ENCODE measurements at places on chromosomes 7 and 10.

GRCh38 chr10:28619455-28619854, 57.9 kb upstream of the BAMBI start:
- DNase-seq, result no peak

DNA sequence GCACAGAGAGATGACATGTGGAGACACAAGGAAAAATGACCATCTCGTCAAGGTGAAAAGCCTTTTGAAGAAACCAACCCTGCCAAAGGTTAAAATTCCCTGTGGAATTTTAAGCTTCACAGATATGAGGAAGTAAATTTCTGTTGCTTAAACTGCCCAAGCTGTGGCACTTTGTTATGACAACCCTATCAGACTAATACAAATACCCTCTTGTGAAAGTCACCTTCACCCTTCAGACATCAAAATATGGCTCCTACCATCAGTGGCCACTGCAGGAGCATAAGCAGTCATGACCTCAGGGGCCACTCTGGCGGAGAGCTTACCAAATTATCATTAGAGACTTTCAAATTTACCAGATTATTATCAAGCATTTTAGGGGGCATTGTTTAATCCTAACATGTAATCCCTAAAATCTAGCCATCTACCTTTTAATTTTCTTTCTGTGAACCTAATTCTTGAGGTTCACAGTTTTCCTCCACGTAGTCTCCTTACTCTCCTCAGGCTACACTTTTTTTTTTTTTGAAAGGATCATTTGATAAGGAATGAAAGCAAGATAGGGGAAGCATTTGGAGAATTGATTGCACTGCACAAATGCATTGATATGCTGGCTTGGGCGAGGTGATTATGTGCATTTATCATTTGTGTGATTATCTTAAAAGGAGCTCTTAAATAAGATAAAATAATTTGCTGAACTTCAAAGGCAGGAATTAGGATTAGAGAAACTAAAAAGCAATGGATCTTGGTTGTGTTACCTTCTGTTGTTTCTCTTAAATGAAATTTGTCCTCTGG, 90.3 kb downstream of the TMEM168 start:
- DNase-seq, result no peak

DNA sequence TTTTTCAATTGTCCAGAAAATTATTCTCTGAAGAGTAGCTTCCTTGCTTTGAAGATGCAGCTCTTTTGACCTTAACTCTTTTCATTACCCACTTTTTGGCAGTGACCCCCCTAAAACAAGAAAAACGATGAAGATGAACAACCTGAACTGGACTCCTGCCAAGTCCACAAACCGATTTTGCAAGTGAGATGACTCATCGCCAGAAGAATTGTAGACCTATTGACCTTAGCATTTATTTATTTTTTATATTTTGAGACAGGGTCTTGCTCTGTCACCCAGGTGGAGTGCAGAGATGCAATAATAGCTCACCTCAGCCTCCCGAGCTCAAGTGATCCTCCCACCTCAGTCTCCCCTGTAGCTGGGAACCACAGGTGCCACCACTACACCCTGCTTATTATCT, 859.2 kb downstream of the GATA3 start:
- no peak for DNase-seq

DNA sequence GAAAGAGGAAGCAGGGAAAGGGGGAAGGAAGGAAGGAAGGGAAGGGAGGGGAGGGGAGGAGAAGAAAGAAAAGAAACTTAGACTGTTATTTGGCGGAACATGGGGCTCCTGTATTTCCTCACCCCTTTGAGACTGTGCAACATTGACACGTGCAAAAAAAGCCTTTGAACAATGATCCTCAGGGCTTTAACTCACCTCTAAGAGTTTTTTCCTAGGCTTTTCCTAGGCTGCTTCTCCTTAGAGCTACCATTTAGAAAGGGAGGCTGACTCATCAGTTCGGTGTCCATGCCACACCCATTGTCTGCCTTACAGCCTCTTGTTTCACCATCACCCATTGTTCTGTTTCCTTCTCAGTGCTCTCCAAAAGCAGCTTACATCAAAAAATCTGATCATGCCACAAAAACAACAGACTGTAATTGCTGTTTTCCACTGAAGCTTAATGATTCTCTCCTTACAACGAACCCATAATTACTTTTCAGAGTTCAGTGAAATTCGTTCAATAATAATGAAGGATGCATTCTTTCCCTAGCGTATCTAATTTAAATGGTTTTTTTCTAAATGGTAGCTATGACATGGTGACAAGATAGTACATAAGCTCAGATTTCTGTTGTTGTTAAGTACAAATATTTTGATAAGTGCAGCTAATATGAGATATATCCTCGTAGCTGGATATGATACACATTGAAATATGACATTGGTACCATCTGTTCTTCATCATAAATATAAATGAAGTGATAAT, 90.8 kb downstream of the PRLHR start:
- no peak for DNase-seq

DNA sequence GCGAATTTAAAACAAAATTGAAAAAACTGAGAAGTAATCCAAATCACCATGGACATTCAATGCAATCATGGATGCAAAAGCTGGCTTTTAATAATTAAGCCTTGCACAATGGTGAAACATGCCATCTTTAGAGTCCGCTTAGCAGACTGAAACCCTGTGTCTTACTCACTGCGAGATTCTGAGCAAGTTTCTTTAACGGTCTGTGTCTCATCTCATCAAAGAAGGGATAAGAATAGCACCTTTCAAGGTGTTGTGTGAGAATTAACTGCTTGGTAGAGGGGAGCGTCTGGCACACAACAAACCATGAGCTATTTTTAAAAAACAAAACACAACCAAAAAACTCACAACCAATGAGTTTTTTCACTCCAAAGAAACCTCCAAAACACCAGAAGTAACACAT, 21.4 kb downstream of the ACBD7 start:
- DNase-seq, result no peak

GRCh38 chr7:47795631-47796030, 152.6 kb downstream of the PKD1L1 start:
- DNase-seq, result no peak

DNA sequence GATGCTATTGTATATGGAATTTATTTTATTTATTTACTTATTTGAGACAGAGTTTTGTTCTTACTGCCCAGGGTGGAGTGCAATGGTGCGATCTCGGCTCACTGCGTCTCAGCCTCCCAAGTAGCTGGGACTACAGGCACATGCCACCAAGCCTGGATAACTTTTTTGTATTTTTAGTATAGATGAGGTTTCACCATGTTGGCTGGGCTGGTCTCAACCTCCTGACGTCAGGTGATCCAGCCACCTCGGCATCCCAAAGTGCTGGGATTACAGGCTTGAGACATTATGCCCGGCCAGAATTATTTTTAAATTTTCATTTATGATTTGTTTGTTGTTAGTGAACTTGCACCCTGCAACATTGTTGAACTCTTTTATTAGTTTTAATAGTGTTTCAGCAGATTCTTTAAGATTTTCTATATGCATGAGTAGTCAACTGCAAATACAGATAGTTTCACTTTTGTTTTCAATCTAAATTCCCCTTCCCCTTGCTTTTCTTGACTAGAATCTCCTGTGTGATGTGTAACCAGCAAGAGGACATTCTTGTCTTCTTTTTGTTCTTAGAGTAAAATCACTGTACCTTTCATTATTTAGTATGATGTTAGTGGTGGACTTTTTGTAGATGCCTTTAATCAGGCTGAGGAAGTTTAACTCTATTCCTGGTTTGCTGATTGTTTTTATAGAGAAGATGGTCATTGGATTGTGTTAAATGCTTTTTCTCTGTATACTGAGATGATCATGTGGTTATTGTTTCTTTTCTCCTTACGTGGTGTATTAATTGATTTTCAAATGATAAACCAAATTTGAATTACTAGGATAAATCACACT, 27.8 kb downstream of the ZNF33A start:
- DNase-seq, result no peak

GRCh38 chr7:150378115-150378852, 846 bp upstream of the ZNF775 start:
- DNase-seq, result peak; percentile 85

DNA sequence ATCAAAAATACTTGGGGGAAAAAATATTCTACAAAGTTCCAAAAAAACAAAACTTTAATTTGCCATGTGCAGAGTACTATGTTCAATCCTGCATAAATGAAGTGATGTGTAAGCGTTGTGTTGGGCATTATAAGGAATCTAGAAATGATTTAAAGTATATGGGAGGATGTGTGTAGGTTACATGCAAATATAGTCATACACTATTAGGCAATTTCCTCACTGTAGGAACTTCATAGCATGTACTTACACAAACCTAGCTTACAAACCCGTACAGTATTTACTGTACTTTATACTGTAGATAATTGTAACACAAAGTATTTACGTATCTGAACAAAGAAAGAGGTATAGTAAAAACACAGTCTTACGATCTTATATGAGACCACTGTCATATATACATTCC, 72.3 kb downstream of the NRBF2 start:
- no peak for DNase-seq

DNA sequence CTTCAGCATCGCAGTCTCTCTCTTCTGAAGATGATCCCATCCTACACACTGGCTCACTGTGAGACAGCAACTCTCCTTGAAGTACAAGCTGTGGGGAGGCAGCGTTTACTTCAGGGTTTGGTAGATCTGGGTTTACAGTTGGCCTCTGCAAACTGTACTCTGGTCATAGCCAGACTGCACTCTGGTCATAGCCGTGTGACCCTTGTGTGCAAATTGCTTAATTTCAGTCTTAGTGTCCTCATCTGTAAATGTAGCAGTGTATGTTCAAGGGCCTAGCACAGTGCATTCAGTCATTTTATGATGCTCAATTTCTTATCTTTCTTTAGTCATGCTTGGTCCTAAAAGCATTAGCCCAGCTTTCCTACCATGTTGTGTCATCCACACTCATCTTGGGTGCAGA, 188.2 kb downstream of the LRMDA start:
- DNase-seq, result no peak

DNA sequence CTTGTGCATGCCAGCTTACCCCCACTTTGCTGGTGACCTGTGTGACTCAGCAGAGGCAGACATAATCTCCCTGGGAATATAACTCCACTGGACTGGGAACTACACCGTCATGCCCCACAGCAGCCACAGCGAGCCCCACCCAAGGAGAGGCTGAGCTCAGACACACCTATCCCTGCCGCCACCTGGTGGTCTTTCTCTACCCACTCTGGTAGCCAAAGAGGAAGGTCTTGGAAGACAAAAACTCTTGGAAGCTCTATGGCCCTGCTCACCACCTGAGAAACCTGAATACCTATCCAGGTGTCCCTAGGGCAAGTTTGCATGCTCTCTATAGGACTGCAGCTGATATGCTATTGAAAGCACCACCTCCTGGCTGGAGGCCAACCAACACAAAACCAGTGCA, 48.1 kb downstream of the MYO3A start:
- no peak for DNase-seq

DNA sequence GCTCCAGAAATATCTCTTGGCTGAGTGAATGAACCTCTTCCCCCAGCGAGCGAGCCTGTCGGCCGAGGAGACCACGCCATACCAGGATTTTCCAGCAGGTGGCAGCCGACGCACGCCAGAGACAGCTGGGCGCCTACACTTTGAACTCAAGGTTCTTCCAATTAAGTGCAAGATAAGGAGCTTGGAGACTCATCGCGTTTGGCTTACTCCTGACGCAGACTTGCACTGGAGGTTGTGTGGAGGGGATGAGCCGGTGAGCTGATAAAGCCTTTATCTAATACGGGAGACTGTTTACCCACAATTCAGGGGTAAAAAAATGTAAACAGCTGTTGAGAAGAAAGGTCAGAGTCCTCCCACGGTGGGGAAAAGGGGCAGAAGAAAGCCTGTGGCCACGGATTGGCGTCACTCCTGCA, 45.9 kb upstream of the EMX2 start:
- DNase-seq, result peak; percentile 41

- DNase-seq, result no peak
Measured at GRCh38 chr10:23317416-23317815, 27.2 kb downstream of the C10orf67 start.

Data from NCI-H1105 (cell line).